Suprapubic skin (tissue), 4 donors: ENCODE measurements at places on chromosomes 5 and 9.
A peak's percentile ranks its signal among the peaks of the same experiment; 100 is the strongest.

DNA sequence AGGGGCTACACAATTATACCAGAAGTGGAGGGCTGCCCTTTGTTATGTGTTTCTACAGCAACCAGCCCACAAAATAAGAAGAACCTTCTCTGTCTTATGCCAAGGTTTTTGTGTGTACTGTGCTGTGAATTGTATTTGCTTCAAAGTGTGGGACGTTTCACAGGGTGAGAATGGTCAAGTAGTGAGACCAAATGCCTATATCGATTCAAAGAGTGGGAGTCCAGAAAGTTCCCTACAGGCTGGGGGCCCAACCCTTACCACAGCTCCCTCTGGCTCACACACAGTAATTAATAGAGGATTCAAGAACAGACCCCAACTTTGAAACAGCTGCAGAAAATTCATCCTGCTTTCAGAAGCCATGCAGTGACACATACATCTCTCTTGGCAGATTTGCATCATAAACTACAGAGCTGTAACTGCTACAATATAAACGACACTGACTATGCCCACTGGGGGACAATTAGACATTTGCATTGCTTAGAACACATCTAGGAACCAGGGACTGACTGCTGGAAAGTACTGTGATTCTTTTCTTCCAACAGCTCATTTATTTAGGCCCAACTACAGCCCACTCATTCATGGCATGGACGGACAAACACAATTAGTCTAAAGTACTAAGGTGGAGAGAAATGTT is 12.8 kb downstream of the ENC1 start:
- no peak for DNase-seq

DNA sequence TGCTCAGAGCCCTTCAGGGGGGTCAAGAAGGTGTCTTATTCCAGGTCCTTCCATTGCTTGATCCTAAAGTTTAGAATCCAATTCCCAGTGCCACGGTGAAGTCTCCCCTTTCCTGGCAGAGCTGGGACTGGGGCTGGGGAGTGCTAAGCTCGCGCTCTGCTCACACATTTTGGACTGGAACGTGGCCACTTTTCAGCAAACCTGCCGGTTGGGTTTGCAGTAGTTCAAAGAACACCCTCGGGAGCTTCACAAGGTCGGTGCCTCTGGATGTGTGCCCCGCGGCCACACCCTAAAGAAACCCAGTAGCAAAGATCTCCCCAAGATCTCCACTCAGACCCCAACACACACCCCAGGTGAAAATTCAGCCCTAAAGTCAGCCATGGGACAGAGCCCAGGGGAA is at the start of gene C9orf152:
Gene C9orf152 (minus strand): TSS at position 129 of the 400 bp plus-strand sequence. CDS start 580 bp downstream, outside the sequence.
- DNase-seq: peak; percentile 79

GRCh38 chr5:76556511-76557221 is 66.5 kb downstream of the F2RL2 start:
- no peak for DNase-seq

DNA sequence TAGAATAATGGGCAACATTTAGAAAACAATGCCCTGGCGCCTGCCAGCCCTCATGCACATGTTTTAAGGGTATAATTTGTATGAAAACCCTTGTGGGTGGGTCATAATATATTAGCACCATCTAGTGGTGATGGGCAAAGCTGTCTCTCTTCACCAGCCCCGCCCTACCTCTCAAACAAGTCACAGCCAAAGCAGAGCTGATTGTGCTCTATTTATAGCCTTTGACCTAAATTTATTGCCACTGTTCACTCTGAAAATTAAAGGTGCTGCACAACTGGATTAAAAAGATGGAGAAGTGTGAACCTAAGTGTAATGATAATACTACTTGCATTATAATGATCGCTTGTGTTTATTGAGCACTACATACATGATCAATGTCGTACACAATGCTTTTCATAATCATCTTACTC is 131.9 kb upstream of the ANKH start:
- no peak for DNase-seq

GRCh38 chr9:107283623-107284616 is 841 bp downstream of the RAD23B start:
- peak; percentile 85 for DNase-seq

DNA sequence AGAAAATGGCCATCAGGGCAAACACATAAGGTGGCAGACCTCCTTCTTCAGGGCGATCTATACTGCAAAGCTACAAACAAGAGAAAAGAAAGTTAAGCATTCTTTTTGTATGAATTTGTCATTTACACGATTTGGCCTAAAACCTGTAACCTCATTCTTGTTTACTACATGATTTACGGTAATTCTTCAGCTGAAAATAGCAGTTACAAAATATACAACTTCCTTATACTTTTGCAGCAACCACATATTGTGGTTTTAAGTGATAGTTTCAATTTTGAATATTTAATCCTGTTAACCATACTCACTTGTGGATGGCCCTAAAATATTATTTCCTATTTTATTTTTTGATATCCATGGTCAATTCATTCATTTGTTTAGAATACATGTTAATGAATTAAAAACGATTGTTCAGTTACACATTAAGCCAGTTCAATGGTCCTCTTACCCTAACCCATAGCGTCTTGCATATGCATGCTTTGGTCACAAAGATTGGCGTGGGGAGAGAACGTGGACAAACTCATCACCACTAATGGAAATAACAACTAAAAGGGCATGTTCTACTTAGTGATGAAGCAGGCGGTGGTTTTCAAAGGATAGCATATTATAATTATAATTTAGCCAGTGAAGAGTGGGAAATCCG is 16.6 kb downstream of the TUT7 start:
- no peak for DNase-seq

GRCh38 chr5:79062436-79062835 is 7.0 kb downstream of the DMGDH start:
- no peak for DNase-seq

DNA sequence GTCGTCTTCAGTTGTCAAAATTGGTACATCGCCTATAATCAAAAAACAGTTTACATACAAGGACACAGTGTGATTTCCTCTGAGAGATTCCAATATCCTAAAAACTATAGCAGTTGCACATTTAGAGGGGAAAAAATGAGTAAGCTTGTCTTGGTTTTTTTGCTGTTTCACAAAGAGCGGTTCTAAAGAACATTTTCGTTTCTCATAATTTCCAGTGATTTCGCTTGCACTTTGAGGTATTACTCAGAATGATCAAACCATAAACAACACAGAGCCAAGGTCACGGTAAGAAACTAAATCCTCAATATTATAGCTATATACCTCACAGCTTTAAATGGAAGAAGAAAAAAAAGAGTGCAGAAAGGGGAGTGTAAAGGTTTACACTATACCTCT is 861 bp downstream of the MTX3 start:
- DNase-seq: no peak

GRCh38 chr5:36575361-36575781 is 31.0 kb upstream of the SLC1A3 start:
- DNase-seq: no peak

DNA sequence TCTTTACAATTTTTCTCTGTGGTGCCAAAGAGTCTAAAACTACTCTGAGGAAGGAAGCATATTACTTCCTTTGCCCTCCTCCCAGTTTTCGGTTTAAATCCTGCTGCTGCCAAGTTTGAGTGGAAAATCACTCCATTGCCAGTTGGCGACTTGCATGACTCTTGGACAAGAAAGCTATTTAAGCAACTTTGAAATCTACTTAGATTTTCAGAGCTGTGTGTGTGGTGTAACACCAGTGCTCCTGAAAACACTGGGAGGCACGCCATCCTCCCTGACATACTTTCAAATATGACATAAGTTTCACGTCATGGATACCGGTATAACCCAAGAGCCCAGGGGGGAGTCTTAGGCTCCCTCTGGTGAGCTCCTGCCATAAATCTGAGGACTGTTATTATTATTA is 83.5 kb upstream of the RIOK2 start:
- no peak for DNase-seq

GRCh38 chr9:122158202-122158601 is 1.4 kb downstream of the NDUFA8 start:
- DNase-seq: no peak

GRCh38 chr9:113326230-113326629 is 13.8 kb downstream of the WDR31 start:
- no peak for DNase-seq

GRCh38 chr9:116913536-116913935 is 226.4 kb downstream of the TRIM32 start:
- no peak for DNase-seq

DNA sequence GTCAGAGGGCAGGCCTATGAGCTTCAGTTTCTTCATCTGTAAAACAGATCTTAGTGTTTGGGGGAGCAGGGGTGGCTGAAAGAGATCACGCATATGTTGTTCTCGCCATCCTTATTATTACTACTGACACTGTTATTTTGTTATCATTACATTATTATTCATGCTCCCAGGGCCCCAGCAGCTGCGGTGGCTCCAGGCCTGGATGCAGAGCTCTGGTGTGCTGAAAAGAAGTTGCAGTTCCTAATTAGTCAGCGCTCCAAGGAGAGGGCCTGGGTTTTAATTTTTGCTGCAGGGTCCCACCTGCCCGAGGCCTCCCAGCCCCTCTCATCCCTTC is 19.5 kb downstream of the CXXC5 start:
- DNase-seq: no peak

DNA sequence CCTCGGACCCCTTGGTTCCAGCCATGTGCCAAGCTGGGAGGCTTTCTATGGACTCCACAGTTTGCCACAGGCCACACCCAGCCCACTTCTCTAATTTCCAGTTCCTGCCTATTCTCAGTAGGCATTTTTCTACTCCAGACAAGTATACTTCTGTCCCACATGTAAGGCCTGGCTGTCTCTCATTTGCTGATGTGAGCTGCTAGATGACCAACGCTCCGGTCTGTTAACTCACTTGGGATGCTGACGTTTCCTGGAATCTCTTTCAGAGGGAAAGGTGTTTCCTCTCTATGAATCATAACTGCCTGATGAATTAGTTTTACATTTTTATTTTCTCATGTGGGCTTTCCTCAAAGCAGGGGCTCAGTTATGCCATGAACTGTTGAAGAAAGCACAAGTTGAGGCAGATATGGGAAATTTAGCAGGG is 36.3 kb downstream of the ERGIC1 start:
- no peak for DNase-seq

DNA sequence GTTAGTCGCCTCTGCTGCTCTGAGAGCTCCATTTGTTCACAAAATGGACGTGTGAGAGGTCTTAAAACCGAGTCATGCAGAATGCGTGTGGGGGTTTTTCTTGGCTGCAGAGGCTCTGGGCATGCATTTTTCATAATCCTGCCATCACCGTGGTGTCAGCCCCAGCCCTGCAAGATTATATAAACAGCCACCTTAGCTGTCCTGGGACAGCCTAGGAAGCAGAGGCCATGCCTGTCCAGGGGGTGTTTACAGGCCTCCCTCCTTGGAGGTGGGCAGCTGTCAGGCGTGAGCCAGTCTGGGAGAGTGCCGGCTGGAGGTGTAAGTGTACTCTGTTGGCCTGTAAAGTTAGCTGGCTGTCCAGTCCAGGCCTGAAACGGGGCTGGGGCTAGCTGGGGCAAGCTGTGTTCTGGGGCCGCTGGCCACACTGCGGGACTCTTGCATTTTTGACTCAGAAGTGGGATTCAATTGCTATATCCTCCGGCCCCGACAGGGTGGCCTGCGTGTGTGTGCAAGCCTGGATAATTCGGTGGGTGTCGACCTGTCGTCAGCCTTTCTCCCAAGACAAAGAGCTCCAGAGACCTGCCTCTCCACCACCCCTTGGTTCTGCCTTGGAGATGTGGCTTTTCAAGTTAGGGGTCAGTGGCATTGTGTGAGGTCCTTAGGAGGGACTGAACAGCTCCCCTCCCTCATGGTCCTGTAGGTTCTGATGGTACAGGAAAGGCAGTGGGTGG is 2.4 kb downstream of the WNK2 start:
- DNase-seq: no peak

DNA sequence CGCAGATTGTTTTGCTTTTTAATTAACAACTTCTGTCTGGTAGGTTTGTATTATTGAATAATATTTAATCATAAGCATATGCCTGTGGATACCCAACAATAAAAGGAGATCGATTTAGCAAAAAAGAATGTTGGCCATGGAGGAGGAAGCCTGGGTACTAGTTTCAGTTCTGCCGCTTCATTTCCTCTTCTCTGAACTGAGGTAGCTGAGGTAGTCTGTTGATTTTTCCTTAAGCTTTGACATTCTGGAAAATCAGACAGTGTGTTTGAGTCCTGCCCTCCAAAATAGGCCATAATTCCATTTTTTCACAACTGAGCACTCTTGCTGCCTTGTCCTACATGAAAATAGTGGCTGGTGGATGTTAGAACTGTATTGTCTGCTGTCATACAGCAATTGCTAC is 6.0 kb upstream of the GPR21 start:
- no peak for DNase-seq

- no peak for DNase-seq
These were observed 484.8 kb downstream of the PSAT1 start for GRCh38 chr9:78781681-78782080.

DNA sequence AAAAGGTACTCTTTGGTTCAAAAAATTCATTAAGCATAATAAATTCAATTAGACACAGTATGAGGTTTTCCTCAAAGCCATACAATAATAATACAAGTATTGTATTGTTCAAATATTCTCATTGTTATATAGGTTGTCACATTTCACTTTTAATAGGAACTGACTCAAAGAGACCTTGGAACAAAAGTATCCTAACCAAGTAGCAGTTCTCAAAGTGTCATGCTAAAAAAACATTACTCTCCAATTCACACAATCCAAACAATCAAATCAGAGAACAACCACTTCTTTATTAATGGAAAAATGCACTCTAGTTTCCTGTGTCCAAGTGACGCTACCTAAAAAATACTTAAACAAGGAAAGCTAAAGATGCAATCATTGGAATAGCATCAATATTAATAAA is 115.4 kb downstream of the DENND1A start:
- no peak for DNase-seq

- no peak for DNase-seq
These were observed 75.4 kb upstream of the RPS23 start for GRCh38 chr5:82353522-82353921.

- no peak for DNase-seq
These were observed 395.2 kb upstream of the TNC start for GRCh38 chr9:115513148-115513547.

GRCh38 chr9:90141723-90142122 is 500.9 kb downstream of the DIRAS2 start:
- DNase-seq: no peak

DNA sequence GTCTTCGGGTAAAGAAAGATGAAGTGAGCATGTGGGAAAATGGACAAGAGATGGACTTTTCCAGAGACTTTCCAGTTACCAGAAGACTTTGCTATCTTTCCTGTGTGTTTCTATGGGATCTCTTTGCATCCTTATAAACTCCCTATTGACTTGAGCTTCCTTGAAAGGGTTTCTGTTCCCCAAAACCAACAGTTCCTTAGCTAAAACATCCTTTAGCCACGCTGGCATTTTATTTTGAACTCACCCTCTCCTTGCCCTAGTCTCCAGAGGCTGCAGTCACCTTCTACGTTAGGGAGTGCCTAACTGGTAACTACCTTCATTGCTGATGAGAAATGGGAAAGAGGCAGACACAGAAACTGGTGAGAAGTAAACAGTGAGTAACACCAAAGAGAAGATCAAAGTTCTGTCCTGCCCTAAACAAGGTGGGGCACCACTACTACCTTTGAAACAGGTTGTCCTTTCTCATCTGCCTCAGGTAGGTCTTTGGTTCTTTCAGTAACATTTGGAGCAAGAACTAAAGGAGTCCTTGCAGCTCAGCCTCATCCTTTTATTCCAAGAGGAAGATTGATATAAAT is 402.9 kb downstream of the ENC1 start:
- no peak for DNase-seq
